ENCODE measurements at places on chromosomes 4 and X. TPM values are rescaled to one million over a fixed set of nuclear protein-coding genes. Genes with fewer than 3 reads are reported as not detected.

GRCh38 chr4:77286906-77287305 is 129.9 kb downstream of the CCNG2 start:
- DNase-seq, result no peak

- DNase-seq, result peak; percentile 77
These were observed 13.9 kb upstream of the PLAC8 start for GRCh38 chr4:83128240-83128929.

- DNase-seq, result no peak
These were observed 1814.9 kb downstream of the STIM2 start for GRCh38 chr4:28675582-28675981.

DNA sequence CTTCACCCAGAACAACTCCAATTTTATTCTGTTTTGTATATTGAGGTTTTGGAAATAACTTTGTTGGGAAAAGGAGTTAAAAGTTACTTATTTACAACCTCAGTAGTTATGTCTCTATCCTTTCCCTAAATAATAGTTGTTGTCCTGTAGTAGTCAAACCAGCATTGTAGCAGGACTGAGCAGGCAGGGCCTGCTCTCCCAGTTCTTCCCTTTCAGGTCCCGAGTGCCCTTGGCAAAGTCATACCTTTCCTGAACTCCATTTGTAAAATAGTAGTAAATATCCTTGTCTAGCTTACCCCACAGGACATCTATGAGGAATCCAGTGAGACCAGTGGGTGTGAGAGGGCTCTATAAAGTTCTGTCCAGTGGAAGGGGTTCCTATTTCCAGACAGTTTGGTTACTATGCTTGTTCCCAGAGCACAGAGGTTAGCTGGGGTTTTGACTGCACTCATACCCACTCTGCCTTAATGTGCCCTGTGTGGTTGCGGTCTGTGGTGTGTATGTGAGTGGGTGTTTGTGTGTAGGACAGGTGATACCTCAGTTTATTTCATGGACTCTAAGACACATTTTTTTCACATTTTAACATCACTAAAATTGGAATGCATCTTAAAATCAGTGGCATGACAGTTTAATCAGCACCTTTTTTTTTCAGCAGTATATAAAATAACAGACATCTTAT is 136.3 kb downstream of the AMMECR1 start:
- no peak for DNase-seq

DNA sequence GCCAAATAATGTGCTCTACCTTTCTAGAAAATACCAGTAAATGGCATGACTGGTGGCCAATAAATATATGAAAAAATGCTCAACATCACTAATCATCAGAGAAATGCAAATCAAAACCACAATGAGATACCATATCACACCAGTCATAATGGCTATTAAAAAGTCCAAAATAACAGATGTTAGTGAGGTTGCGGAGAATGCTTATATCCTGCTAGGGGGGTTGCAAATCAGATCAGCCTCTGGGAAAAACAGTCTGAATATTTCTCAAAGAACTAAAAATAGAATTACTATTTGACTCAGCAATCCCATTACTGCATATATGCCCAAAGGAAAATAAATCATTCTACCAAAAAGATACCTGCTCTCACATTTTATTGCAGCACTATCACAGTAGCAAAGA is 115.1 kb downstream of the RASGEF1B start:
- no peak for DNase-seq

DNA sequence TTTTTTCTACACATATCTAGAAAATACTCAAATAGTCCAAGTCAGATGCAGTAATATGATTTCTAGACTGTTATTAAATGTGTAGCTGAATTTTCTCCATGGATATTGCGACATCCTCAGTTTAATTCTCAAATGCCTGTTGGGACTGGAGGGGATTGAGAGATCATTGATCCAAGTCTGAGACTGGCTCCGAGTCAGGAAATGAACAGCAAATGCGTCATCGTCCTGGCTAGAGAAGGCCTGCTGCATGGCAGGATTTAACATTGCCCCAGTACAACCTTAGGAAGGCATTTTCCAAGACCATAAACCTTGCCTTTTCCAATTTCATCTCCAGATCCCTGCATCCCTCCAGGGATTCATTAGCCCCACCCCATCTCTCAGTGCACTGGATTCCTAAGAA is 56.6 kb upstream of the SLC6A14 start:
- peak; percentile 14 for DNase-seq

DNA sequence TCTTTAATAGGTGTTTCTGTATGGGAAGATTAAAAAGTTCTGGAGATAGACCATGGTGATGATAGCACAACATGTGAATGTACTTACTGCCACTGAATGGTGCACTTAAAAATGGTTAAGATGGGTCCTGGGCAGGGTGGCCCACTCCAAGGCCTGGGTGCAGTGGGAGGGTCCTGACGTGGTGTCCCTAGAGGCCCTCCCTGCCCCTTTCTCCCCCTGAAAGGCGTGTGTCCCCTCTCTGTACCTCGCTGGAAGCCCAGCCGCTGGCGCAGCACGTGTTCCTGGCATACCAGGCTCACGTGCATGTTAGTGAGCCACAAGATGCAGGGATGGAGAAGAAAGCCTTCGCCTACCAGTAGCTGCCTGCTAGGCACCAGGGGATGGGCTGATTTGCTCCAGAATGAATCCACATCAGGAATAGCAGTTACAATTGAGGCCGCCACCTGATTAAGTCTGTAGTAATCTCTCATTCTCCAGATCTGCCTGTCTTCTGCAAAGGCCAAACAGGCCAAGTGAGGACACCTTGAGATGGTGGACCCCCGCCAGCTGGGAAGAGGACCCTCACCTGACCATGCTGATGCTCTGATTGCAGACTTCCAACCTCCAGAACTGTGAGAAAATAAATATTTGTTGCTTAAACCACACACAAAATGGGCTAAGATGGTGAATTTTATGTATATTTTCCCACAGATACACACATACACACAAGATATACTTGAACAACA is 67.5 kb downstream of the COQ2 start:
- DNase-seq, result no peak

DNA sequence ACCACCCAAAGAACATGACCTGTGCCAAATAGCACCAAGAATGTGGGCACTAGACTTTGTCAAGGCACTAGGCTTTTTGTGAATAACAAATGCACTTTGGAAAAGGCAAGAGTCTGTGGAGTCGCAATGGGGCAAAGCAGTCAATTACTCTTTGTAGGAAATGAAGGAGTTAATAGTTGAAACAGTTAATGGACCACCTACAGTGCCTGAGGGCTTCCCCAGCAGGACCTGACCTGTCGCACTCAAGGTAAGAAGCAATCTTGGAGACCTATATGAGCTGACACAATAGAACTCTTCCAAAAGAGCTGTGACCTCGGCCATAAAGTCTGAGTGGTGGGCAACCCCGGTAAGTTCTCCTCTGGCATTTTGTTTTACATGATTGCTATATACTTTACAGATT is 49.2 kb upstream of the CAPN6 start:
- no peak for DNase-seq

DNA sequence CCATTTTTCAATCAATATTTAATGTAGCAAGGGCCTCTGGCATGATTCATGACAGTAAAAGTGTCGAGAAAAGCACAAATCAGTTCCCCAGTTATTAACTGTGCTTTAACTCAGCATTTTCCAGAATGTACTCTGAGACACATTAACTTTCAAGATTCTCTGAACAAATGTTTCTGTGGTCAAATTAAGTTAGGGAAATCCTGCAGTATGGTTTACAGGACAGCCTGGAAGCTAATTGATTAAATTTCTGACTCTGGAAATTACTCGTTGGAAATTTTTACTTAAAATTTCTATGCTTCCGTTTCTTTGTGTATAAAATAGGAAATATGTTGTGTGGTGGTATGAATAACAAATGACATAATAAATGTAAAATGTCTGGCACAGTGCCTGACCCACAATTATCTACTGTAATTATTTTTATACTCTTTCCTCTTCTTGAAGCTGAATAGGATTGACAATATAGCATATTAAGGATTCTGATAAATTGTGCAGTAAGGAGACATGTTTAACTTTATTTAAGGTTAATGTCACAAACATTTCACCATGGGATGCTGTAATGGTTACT is 33.7 kb downstream of the STK32B start:
- DNase-seq, result no peak

- no peak for DNase-seq
These were observed 11.5 kb downstream of the RASGEF1B start for GRCh38 chr4:81460191-81460701.

DNA sequence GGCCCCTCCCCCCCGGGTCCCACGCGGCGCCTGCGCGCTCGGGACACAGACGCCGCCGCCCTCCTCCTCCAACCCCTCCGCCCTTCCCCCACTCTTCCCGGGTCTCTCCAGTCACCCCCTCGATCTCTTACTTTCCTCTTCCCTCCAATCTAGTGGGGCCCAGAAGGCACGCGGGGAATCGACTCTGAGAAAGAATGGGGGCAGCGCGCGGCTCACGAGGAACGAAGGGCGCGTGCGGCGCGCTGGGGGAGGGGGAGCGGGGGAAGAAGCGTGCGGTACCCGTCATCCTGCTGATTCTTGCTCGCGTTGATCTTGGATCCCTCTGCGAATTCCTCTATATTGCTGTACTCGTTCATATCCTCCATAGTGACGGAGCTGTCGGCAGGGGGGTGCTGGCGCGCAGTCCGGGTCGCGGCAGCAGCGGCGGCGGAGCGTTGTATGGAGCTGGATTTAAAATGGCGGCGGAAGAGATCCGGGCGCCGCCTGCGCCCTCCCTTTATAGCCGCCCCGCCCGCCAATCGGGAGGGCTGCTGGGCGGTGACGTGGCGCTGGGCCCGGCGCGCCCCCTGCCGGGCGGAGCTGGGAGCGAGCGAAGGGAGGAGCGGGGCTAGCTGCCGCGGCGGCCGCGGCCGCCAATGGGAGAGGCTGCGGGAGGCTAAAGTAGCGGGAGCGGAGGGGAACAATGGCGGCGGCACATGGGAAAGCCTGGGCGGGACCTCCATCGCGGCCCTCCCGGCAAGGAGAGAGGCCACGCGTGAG is 1.1 kb downstream of the HNRNPDL start:
- peak; percentile 85 for DNase-seq

GRCh38 chrX:50842221-50842620 is 28.2 kb upstream of the SHROOM4 start:
- no peak for DNase-seq

DNA sequence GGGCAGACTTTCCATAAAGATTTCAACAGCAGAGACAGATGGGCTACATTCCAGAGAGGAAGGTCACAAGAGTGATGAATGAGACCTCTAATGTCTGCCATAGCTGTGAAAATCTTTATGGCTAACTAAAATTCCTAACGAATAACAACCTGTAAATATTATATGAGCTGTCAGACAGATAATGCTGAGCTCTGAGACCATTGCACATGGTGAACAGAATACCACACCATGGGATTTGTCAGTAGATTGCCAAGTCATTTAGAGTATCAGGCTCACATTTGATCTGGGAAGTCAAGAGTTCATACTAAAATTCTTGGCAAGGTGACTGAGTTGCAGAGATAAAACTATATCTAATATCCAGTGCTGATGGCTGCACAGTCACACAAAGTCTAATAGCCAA is 259.2 kb upstream of the FTHL17 start:
- no peak for DNase-seq

DNA sequence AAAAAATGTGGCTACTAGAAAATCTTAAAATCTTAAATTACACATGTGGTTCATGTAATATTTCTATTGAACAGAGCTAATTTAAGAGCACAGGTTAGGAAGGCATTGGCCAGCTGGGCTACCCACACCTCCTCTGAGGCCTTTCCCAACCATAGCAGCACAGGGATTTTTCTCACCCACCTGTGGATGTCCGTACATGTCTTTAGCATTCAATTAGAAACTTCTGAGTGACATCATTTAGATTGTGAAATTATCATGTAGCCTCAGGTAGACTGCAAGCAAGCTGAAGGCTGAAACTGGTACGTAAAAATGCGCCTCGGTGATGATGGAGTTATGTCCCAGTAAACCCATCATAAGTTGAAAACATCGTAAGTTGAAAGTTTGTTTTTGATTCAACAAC is 31.2 kb downstream of the SCARB2 start:
- DNase-seq, result no peak

DNA sequence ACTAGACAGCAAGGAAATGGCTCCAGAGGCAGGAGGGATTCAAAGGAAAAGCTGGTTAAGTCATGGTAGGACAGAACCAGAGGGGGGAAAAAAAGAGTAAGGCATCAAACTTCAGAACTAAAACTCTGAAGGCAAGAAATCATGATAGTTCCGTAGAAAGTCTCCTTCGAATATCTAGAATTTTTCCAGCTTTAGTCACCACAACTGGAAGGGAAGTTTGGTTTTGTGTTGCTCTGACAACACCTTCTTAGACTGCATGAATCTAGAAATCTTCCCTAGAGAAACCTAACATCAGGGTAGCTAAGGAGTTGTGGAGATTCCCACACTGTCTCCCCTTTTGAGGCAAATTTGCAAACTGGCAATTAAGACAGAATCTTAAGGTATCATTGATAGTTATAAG is 33.7 kb downstream of the AMMECR1 start:
- DNase-seq, result peak; percentile 78

- peak; percentile 94 for DNase-seq
These were observed 7.8 kb downstream of the RBM47 start for GRCh38 chr4:40621592-40622512.

DNA sequence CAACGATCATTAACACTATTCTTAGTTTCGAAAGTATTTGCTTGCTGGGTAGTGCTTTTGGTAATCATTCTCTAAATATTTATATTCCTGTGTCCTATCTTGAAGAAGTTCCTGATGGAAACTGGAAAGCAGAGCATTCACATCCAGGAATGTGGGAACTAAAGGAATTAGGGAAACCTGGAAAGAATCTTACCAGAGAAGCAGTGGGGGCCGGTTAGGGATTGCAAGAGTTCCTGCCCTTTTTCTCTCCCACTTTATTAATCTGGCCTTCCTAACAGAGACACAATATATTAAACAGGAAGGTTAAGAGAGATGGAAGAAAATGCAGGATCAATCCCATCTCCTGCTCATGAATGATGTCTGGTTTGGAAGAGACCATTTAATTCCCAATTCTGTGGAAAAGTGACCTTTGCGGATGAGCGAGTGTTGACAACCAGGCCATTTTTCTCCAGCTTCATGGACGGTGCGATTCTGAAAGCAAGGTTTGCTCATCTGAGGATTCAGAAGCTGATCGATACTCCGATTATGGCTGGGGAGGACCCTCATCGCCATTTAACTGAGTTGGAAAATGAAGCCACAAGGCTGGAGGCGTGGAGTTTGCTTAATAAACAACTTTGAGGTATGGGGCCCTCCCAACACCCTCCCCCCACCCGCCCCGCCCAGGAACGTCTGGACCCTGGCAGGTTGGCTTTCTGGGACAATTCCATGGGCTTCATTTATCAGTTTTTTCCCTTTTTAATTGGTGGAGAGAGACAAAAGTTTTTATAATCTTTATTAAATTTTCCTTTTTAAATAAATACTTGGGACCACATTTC is 52.3 kb downstream of the C4orf51 start:
- DNase-seq, result no peak

OTC gene
- total RNA-seq, result not detected

NLGN4X gene
- under 0.01 TPM for total RNA-seq

NUDT6 gene
- 21.4 TPM for total RNA-seq

SCRG1 gene
- total RNA-seq, result 0.12 TPM

SORCS2 gene
- total RNA-seq, result 2.9 TPM

CNKSR2 gene
- 0.24 TPM for total RNA-seq

CTAG1A gene
- total RNA-seq, result not detected

TCEAL6 gene
- not detected for total RNA-seq

AMER1 gene
- 1.9 TPM for total RNA-seq
